ENCODE measurements at places on chromosomes 2 and 18. TPM values are rescaled to one million over a fixed set of nuclear protein-coding genes. Genes with fewer than 3 reads are reported as not detected.

The TRIM43B gene
- not detected for total RNA-seq

The FTCDNL1 gene
- total RNA-seq, result 2.2 TPM

The SETBP1 gene
- total RNA-seq, result 77.9 TPM

DNA sequence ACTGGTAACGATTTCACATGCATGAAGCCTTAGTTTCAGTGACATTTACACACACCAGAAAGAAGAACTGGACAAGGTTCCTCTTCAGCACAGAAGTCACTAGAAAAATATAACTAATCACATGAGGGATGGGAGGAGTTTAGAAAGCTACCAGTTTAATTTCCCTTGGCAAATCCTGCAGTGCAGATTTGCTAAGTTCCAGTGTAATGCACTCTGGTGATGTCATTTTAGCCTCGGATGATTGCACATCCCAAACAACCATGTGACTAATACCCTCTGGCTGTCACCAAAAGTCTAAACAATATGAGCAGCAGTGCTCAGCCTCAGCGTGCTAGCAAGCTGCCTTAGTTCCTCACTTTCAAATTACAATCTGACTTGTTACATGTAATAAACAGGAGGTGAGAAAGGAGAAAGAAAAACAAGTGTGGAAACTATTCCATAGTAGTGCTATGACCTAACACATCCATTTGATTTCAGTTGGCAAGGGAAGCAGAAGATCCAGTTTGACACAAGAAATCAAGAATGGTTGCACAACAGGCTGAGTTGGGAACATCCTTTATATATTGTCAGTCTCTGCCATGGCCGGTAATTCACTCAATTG is 35.3 kb upstream of the PPP1CB start:
- no peaks in the 10 kb centered on the region for H3K27me3 ChIP-seq
- DNase-seq, result no peak
- H3K4me3 ChIP-seq, result peak overlapping the region; percentile 7
- H3K27ac ChIP-seq, result peak overlapping the region; percentile 56
- peaks cover 27% of the 10 kb centered on the region for H3K4me1 ChIP-seq

DNA sequence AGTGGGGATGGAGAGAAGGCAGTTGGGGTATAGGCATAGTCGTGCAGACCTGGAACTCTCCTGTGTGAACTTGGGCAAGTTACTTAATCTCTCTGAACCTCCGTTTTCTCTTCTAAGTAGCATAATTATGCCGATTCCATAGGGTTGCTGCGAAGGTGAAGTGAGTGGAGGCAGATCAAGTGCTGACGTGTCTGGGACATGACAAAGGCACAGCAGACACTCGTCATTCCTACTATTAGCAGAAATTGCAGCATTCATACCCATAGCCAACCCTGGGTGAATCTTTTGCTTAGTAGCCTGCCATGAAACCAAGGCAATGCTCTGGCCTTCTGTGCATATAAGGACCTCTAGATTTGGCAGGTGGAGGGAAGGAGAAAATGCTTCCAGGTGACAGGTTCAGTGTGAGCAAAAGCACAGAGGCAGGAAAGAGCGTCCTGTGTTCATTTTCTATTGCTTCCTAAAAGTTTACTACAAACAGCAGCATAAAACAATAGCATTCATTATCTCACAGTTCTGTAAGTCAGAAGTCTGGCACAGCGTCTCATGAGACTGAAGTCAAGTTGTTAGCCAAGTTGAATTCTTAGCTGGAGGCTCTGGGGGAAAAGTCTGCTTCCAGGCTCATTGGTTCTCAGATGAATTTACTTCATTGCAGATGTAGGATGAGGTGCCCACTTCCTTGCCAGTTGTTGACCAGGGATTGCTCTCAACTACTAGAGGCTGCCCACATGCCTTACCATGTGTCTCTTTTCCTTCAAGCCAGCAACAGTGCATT is 77.8 kb downstream of the CTIF start:
- H3K27ac ChIP-seq, result no peak overlapping the region
- H3K4me3 ChIP-seq, result no peak overlapping the region
- no peaks in the 10 kb centered on the region for H3K36me3 ChIP-seq
- no peaks in the 10 kb centered on the region for H3K27me3 ChIP-seq
- no peak for DNase-seq

DNA sequence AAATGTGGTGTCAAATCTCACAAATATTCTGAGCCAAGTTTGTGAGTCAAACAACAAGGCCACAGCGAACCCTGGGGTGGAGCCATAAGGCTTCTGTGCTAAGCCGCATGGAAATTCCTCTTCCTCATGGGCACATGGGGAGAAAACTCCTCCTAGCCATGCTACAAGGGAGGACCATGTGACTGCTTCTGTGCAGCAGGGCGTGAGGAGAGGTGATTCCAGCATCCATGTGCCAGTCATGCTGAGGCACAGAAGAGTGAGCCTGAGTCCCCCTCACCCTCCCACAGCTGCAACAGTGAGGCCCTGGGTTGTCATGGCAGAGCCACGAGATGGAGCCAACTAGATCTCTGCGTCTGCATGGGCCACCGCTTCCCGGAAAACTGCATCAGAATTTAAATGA is 488.8 kb upstream of the RAB6C start:
- DNase-seq, result no peak
- H3K27me3 ChIP-seq, result no peaks in the 10 kb centered on the region
- no peaks in the 10 kb centered on the region for H3K4me1 ChIP-seq
- no peak overlapping the region for H3K27ac ChIP-seq

- no peaks in the 10 kb centered on the region for H3K36me3 ChIP-seq
- no peak overlapping the region for H3K4me3 ChIP-seq
- H3K4me1 ChIP-seq, result no peaks in the 10 kb centered on the region
- no peak overlapping the region for H3K27ac ChIP-seq
Measured at GRCh38 chr18:48037481-48038271, 107.2 kb upstream of the SMAD2 start.

GRCh38 chr2:158664987-158665386 is 130.1 kb upstream of the DAPL1 start:
- H3K27ac ChIP-seq, result no peak overlapping the region

DNA sequence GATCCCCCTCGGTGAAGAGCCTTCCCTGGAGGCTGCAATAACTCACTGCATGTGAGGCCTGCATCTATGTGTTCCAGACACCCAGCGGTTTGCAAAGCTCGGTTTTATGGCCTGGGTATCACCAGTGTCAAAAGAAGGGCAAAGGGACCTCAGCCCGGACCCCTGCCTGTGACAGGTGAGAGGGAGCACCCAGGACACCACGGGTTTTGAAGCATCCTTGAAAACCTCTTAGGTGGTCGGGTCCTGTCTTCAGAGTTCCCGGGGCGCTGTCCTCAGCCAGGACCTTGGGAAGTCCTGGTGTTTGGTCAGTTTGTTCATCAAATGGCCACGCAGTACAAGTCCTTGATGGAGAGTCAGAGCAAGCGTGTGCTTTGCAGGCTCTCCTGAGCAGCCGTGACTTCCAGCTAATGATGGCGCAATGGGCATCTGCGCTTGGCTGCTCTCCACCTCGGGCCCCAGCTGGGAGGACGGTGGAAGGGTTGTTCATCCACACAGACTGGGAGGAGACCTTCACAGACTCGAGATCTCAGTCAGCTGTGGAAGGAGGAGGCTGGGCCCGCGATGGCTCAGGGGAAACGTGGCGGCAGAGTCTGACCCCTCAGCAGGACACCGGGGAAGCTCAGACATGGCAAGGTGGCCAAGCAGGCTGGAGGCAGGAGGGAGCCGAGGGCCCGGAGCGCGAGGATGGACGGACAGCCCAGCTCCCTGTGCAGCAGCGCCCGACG is 113.1 kb upstream of the GPC1 start:
- H3K36me3 ChIP-seq, result no peaks in the 10 kb centered on the region
- peaks cover 10% of the 10 kb centered on the region for H3K27me3 ChIP-seq
- H3K4me1 ChIP-seq, result no peaks in the 10 kb centered on the region
- H3K27ac ChIP-seq, result no peak overlapping the region

- H3K36me3 ChIP-seq, result no peaks in the 10 kb centered on the region
- no peak for DNase-seq
Measured at GRCh38 chr2:167729911-167730310, 517.5 kb downstream of the STK39 start.

- no peaks in the 10 kb centered on the region for H3K4me1 ChIP-seq
- H3K27ac ChIP-seq, result no peak overlapping the region
- DNase-seq, result no peak
- H3K4me3 ChIP-seq, result no peak overlapping the region
Measured at GRCh38 chr2:1481406-1482252, 68.4 kb downstream of the TPO start.

DNA sequence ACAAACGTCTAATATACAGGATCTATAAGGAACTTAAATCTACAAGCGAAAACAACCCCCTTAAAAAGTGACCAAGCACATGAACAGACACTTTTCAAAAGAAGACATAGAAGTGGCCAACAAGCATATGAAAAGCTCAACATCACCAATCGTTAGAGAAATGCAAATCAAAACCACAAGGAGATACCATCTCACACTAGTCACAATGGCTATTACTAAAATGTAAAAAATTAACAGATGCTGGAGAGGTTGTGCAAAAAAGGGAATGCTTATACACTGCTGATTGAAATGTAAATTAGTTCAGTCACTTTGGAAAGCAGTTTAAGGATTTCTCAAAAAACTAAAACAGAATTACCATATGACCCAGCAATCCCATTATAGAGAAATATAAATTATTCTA is 1148.5 kb upstream of the FAM98A start:
- H3K27me3 ChIP-seq, result no peaks in the 10 kb centered on the region
- no peaks in the 10 kb centered on the region for H3K36me3 ChIP-seq
- no peak overlapping the region for H3K4me3 ChIP-seq
- no peak overlapping the region for H3K27ac ChIP-seq
